ENCODE measurements at places on chromosomes 3 and 15.

- DNase-seq = no peak
Observed at GRCh38 chr15:40926659-40927494, 2.3 kb upstream of the DLL4 start.

GRCh38 chr3:4994144-4994730 lies 15.0 kb downstream of the BHLHE40 start:
- no peak for DNase-seq

DNA sequence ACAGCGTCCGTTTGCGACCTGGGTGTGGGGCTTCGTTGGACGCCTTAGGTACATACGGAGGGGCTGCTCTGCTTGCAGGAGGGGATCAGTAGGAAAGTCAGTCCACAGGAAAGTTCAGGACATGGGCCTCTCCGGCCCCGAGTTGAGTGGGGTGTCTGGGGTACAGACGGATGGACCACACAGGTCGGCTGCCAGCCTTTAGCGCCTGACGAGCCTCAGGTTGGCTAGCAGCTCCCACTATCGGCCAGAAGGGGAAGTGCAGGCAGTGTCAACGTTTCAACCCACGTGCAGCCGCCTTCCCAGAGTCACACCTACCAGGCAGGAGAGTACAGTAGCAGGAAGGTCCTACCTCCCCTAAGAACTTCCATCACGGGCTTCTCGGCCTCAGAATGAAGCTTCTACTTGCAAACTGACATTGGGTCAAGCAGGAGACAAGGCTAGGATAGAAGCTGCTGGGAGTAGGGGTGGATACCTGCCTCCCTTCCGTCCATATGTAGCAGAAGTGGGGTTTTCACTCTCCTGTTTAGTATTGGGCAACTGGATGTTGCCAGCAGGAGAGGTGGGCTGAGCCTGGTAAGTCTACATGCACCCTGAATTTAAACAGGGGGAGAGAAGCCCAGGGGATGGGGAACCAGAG lies 1.8 kb upstream of the SCN5A start:
- peak; percentile 58 for DNase-seq

DNA sequence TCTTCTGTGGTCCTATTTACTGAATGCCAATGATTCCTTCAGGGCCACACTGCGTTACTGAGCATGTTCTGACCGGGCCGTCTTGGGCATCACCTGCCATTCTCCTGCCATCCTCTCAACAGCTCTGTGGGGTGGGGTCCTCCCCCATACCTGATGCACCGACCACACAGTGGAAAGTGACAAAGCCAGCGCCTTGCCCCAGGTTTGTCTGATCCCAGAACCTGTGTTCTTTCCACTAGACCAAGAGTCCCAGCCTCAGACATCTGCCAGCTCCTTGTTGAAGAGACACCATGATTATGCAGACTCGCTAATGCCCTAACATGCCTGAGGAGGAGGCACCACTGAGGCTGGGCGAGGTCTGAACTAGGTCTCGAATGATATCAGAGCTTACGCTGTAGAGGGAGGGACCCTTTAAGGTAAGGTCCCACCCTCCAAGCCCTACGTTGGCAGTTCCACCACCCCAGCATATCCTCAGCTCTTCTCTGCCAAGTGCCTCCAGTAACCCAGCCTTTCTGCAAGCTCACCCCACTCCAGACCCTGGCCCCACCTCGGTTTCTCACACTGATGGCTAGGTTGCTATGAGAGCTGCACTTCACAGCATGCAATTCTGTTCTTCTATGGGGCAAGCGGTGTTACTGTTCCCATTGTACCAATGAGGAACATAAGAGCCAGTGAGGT lies 29.8 kb upstream of the PLXNA1 start:
- no peak for DNase-seq

GRCh38 chr15:80492874-80493273 lies 88.7 kb downstream of the ARNT2 start:
- no peak for DNase-seq

- no peak for DNase-seq
Observed at GRCh38 chr15:100929641-100930042, 10.5 kb downstream of the LRRK1 start.

GRCh38 chr3:108208831-108209230 lies 13.4 kb downstream of the IFT57 start:
- no peak for DNase-seq

DNA sequence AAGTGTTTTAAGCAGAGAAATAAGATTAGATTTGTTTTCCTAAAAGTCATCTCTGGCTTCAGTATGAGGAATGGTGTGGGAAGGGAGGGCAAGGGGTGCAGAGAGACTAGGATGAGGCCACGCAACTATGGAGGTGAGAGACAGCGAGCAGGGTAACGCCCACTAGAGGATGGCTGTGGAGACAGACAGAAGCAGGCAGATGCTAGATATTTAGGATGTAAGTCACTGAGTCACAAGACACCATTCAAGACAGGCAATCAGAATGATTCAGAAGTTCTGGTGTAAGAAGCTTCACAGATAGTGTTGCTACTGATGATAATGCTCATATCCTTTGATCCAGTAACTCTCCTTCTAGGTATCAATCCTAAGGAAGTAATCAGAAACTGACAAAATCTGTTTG lies 19.1 kb downstream of the HSPBAP1 start:
- no peak for DNase-seq

DNA sequence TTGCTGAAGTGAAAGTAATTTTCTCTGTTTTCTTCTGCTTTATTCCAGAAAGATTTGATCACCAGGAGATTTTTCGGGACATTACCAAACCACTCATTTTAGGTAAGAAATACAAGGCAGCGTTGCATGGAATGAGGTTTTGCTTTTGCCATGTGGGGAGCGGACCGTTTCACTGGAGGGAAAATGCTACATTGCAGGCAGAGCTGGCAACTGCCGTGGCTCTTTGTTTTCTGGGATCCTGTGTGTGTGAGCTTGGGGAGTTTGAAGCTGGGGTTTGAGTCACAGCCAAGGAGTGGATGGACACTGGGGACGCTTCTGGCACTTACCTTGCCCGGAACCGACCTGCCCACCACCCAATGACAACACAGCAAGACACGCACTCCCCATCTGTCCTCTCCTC lies 109.9 kb downstream of the APBA2 start:
- no peak for DNase-seq

DNA sequence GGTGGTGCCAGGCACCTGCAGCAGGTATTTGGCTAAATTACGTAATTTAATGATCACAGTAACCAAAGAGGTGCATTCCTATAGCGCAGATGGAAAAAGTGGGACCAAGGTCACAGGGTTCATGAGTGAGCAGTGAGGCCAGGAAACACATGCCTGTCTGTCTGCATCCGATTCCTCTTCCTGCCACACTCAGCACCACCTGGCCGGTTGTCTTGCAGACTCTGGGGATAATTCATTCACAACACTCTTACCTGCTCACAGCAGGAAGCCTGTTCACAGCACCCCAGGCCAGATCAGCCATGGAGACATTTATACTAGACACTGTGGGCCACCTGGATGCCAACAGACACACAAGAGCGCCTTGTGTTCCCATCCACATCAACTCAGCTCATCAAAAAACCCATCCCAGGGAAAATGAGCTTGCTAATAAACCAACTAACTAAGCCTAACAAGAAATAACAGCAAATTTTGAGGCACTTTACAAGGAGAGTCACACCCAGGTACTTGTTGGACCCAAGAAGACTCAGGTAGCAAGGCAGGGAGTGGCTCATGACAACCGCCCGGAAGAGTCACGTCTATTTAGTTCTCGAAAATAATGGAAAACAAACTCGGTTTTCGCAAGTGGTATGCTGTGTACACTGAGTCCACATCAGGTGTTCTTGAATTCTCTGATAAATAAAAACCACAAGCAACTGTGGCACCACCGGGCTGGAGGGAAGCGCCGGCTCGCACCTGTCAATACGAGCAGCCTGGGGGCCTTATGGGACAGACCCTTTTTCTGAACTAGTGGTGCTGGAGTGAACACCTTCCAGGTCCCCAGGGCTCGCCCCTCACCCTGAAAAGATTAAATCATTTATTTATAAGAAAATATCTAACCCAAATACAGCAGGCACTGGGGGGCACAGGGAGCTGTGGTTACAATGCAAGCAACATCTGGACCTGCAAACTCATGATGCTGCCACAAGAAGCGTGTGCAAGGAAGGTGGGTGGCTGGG lies 40.5 kb downstream of the FAM174B start:
- no peak for DNase-seq

GRCh38 chr3:167876620-167877281 lies 141.2 kb downstream of the SERPINI1 start:
- DNase-seq = no peak

DNA sequence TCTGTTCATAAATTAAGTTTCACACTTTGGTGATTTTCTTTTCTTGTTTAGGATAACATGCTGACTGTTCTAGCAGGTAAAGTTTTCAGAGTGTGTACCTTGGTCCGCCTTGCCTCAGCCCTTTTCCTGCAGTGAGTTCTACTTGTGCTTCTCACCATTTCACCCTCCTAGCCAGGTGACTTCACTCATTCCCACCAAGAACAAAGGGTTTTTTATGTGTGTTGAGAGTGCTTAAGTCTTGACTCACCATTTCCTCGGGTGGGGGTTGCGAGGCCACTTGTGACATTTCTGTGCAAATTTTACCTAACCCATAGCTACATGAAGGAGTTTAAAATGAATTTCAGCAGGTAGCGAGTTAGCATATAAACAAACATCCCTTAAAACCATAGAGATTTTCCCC lies 81.4 kb downstream of the C3orf38 start:
- DNase-seq = no peak

DNA sequence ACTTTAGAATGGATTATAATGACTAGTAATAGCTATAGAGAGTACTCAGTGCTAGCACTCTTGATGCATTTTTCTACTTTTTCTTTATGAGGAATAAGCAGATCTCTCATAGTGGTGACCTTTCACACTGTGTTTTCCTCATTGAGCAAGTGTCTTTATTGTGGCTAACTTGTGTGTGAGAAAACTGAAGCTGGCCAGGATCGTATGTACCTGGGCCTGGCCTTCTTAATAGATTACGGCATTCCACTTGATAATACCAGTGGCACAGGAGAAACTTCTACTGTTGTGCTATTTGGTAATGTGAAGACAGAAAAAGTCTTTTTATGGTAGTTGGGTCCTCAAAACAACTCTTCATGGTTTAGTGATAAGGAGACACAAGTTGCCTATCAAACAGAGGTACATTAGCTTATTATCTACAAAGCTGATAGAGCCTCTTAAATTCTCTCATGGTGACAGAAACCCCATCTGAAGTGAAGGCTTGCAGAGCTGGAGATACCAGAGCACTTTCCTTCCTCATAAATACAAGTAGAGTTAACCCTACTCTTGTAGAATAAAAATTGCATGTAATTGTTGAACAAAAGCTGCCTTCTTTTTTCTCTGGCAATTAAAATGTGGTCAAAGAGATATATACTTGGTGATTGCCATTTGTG lies 64.6 kb downstream of the LYSMD4 start:
- DNase-seq = no peak

- no peak for DNase-seq
Observed at GRCh38 chr3:88044411-88044810, 14.4 kb downstream of the CGGBP1 start.

- peak; percentile 25 for DNase-seq
Observed at GRCh38 chr3:155744010-155744625, 753 bp downstream of the PLCH1 start.

- no peak for DNase-seq
Observed at GRCh38 chr3:155070932-155071387, 9.2 kb upstream of the MME start.

DNA sequence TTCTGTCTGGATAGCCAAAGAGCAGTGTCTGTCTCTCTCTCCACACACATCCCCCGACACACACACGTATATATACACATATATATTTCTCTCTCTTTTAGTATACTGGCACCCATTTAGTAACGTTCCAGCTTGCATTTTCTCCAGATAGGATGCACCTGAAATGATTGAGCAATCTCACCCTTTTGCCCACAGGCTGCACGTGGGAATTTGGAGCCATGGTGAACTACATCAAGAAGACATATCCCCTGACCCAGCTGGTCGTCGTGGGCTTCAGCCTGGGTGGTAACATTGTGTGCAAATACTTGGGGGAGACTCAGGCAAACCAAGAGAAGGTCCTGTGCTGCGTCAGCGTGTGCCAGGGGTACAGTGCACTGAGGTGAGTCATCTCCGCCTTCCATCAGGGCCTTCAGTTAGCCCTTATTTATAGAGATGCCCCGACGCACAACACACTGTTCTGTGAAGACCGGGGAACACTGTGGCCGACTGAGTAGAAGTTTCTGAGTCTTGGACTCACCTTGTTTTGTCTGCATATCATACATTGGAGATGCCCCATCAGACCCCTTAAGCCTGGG lies 45.7 kb downstream of the RLBP1 start:
- DNase-seq = no peak

Measured in stimulated activated CD4-positive, alpha-beta T cell treated with anti-CD3 and anti-CD28 coated beads, Interleukin-1b, Interleukin-23, amount 100 ng/mL, for 24 hours (primary cell).